Activated T-helper 1 cell treated with anti-CD3 and anti-CD28 coated beads, Interleukin-2, amount 50 U/mL, for 16 hours (primary cell): ENCODE measurements at places on chromosomes 1 and 21.

DNA sequence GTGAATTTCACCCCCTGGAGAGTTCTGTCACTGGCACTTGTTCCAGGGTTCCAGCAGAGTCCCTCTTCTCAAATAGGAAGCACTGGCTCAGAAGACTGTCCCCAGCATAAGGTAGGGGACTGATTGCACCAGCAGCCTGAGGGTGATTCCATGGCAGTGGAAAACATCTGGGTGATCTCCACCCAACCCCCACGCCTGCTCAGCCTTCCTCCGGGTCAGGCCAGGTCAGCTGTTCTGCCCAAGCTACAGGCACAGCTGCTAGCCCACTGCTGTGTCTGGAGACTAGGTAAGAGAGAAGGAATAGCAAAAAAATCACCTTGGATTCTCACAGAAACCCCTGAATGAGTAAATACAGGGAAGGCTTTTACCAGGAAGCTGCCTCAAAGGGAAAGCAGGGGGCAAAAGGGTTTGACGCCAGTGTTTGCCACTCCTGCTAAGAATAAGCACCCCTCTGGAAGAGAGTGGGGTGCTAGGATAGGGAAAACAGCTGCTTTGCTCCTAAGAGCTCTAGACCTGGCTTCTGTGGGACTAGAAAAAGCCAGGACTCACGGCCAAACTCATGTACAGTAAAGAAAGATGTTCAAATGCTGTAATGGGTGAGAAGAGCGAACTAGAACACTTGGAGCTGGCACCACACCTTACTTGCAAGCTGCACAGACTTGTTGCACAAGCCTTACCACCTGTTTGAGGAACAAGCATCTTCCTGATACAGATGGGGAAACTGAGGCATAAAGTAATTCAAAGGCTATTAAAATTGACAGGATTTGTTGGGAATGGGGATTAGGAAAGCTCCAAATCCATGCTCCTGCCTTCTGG is 1.0 kb upstream of the DENND2D start:
- DNase-seq = no peak

- DNase-seq = no peak
These were observed 51.4 kb upstream of the KANK4 start for GRCh38 chr1:62370594-62370993.

GRCh38 chr21:45824546-45825215 is 156.9 kb upstream of the COL6A1 start:
- no peak for DNase-seq

DNA sequence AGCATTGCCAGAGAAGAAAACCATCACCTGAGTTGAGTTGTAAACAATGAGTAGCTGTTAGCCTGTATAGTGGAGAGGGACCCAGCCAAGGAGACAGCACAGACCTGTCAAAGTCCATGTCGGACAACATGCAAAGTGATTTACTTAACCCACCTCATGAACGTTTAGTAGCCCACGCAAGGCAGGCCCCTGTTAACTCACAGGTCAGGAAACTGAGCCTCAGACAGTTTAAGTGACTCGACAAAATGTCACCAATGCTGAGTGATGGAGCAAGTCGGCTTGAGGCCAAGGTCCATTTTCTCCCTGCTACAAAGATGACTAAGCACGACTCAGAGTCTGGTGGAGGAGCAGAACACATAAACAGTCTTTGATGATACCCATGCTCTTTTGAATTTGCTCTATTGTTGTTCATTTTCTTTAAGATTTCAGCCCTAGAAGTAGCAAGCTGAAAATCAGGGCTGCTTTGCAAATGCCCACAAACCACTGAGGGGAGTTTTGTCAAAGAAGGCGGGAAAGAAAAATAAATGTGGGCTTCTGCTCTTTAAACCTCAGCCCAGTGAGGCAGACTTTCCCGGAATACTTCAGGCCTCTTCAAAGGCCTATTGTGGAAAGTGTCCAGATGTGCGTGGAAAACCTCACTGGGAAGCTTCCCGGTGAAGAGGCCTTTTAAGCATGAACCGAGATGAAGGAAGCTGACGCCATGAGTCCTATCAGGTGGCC is 83.8 kb upstream of the HOOK1 start:
- no peak for DNase-seq

DNA sequence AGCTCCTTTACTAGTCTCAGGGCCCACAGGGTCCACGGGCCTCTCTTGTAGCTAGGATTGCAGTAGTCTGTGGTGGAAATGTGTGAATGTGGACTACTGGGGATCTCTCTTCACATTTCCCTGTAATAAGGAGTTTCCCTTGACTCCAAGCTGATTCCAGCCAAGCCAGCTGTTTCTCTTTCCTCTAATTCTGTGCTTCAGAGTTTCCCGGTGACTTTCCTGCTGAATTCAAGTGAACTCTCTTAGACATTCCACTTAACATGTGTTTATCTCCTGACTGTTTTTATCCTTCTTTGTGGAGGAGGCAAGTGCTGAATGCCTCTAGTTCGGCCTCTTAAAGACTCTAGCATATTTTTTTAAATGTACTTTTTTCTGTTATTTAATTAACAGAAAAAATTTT is 354.0 kb upstream of the RGS18 start:
- no peak for DNase-seq

DNA sequence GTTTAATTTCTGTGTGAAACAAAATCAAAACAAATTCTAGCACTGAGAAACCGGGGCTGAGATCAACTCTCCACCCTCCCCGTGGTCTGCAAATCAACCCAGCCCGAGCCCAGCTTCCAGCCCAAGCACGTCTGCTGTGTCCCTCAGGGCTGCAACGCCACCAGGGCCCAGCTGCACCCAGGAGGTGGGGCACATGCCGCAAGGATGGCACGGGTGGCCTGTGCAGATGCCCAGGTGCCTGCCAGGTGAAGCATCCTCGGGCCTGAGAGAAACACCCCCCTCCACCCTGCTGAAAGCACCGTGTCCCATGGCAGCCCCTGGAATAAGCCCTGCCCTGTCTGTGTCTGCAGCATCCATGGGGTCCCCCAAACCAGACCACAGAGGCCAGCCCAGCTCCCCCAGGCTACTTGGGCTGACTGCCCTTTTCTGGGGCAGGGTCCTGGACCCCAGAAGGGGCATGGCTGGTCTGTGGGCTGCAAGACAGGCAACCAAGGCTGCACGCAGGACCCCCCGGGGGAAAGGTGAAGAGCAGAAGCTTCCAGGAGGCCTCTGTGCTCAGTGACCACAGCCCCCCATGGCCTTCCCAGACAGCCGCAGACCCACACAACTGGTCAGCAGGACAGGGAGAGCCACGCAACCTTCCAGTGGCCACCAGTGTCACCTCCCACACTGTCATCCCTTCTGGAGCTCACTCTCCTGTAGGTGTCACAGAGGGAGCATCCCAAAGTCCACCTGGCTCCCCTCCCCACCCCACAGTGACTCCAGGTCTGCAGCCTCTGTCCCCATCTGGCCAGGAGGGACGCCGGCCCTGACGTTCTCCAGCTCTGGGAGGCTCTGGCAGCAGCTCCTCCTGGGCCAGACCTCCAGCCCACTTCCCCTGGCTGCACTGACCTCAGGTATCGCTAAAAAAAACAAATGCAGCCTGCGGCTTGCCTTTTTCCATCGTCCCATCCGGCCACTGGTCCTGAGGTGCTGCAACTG is 7.7 kb downstream of the WNT9A start:
- peak; percentile 0 for DNase-seq

DNA sequence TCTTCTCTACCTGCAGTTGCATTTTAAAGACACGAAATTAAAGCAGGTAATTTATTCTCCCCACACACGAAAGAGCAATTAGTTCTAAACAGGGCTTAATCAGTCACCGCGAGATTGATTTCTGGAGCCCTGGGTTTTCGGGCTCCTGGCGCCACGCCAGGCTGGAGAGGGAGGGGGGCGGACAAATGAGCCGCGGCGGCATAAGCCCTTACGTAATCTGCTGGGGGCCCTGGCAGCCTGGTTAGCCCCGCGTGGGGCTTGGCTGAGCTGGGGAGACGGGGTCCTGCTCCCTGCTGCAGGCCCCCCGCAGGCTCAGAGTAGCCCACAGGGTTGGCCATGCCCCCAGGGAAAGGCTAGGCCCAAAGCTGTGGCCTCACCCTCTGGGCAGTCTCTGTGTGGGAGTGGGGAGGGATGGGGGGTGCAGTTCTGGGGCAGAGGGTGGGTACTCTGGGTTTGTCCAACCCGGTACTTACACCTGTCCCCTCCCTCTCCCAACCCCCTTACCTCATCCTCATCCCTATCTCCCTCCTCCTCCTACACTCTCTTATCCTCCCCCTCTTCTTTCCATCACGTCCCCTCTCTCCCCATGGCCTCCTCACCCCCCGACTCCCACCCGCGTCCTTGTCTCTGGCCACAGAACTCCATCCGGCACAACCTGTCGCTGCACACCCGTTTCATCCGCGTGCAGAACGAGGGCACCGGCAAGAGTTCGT is 19.9 kb downstream of the FOXO6 start:
- DNase-seq = no peak

DNA sequence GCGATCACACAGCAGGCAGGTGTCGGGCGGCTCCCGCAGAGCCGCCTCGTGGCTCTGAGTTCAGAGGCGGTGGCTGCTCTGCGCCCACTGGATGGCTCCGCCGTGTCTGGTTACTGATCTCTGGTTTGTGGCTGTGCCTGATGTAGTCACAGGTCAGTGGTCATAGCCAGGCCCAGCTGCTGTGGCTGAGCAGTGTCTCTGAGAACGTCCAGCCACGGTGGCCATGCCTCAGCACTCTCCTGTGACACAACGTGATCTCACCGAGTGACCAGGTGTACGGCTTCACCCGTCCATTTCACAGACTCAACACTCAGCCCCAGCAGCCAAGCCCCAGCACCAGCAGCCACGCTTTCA is 61.2 kb downstream of the KCNN3 start:
- no peak for DNase-seq

- DNase-seq = no peak
These were observed 759 bp downstream of the AMPD2 start for GRCh38 chr1:109620401-109620791.

DNA sequence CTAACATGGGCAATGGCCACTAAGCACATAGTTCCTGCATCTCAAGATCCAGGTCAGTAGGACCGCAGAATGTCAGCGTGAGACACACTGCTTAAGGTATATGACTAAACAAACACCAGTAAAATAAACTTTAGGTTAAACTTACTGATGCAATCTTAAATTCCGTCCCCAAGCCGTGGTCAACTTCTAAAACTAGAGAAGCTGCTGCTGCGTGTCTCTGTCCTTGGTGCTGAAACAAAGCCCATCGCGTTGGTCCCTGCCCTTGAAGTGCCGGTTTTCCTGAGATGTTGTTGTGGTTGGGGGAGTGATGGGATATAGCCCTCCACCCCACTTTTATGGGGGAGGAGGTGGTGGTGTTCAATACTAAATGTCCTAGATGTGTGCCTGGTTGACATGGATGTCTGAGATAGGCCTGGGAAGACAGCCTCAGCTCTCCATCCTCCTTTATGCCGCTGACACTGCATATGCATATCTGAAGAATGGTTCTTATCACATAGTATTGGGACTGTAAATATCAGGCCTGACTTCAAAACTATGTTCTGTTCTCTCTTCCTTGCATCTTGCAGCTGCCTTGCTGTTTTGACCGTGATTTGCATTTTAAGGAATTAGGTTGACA is 72.0 kb upstream of the KCNA3 start:
- peak; percentile 8 for DNase-seq

DNA sequence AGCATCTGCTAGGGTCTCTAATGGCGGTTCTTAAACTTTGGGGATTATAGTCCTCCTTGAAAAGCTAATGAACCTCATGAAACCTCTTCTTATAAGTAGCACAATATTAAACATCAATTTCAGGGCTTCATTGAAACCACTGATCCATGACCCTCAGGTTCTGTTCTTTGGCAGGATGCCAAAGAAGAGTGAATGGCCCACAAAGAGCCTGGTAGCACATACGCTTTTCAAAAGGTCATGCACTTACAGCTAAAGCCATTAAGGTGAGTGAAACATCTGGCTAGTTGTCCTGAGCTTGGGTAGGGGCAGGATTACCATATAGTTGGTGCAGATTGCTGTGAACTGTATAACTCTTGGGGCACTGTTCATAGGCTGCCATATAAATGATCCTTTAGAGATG is 42.3 kb downstream of the MDM4 start:
- no peak for DNase-seq

DNA sequence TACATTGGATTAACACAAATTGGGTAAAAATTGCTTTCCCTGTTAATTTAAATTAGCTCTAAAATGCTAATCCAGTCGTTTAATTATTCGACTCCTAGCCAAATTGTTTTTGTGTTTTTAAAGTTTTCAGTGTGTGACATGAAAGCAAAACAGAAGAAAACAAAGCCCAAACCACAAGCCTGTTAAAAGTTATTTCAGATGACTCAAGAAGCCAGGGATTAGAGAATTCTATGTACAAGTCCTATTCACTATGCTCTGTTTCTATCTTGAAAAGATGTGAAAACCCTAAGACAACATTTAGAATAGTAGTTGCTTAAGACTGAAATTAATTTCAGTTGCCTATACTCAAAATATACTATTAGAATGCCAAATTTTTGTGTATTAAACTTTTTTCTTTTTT is 294.8 kb upstream of the ADAMTS5 start:
- no peak for DNase-seq

DNA sequence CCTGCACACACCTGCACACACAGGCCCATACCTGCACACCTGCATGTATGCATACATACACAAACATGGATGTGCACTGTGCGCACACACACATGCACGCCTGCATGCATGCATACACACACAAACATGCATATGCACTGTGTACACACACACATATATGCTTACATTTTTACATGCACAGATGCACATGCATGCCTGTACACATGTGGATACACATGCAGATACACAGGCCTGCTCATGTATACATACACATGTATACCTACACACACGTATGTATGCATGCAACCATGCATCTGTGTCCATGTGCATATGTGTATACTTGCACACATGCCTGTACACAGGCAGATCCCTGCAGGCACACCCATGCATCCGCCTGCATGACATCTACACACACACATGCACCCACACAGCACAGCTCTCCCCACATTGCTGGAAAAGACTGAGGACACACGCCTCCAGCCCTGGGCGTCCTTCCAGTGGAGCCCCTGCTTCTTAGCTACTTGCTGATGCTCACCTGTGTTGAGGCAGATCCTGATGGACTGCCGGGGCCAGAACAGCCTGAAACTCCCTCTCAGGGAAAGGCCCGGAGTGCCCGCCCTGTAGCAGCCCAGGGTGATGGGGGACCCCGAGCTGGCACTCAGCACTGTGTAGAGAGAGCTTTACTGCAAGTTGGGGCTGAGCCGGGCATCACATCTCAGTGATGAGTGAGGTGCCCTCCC is 28.6 kb downstream of the KRTAP10-1 start:
- no peak for DNase-seq
